ENCODE measurements at places on chromosomes 3 and 15. TPM values are rescaled to one million over a fixed set of nuclear protein-coding genes. Genes with fewer than 3 reads are reported as not detected.
A peak's percentile ranks its signal among the peaks of the same experiment; 100 is the strongest.

The TRAT1 gene
- total RNA-seq: 0.42 TPM

The SLC27A2 gene
- not detected for total RNA-seq

DNA sequence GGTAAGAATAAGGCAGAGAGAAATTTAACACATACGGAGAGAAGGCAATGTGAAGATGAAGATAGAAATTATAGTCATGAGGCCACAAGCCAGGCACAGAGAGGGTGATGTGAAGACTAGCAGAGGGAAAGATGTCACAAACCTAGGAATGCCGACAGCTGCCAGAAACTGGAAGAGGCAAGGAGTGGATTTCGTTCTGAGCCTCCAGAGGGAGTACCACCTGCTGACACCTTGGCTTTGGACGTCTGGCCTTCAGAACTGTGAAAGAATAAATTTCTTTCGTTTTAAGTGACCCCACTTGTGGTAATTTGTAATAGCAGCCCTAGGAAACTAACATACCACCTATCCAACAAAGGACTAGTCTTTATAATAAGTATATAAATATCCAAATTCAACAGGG is 5.0 kb upstream of the SGO1 start:
- no peak overlapping the region for H3K4me3 ChIP-seq
- peaks cover 8% of the 10 kb centered on the region for H3K4me1 ChIP-seq
- no peaks in the 10 kb centered on the region for H3K27me3 ChIP-seq
- no peak overlapping the region for H3K27ac ChIP-seq
- DNase-seq: no peak

GRCh38 chr3:146161663-146162002 is 649 bp upstream of the PLOD2 start:
- H3K36me3 ChIP-seq: no peaks in the 10 kb centered on the region
- peak overlapping the region; percentile 96 for H3K27ac ChIP-seq
- H3K4me3 ChIP-seq: peak overlapping the region; percentile 81
- DNase-seq: no peak
- no peaks in the 10 kb centered on the region for H3K27me3 ChIP-seq

DNA sequence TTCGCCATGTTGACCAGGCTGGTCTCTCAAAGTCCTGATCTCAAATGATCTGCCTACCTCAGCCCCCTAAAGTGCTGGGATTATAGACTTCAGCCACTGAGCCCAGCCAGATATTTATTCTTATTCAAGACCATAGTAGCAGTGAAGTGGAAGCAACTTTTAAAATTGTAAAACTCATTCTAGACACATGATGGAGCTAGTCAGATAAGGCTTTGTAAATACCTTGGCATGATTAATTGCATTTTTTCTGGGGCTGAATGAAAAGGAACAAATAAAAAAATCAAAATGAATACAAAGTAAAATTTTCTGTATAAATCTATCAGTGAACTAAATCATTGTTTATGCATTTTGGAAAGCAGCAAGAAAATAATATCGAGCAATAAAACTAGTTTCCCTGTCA is 4.1 kb upstream of the MYO1E start:
- DNase-seq: no peak
- H3K36me3 ChIP-seq: no peaks in the 10 kb centered on the region
- no peak overlapping the region for H3K27ac ChIP-seq
- no peak overlapping the region for H3K4me3 ChIP-seq
